MV-4-11 (cell line): ENCODE measurements at places on chromosomes 7 and 10.

DNA sequence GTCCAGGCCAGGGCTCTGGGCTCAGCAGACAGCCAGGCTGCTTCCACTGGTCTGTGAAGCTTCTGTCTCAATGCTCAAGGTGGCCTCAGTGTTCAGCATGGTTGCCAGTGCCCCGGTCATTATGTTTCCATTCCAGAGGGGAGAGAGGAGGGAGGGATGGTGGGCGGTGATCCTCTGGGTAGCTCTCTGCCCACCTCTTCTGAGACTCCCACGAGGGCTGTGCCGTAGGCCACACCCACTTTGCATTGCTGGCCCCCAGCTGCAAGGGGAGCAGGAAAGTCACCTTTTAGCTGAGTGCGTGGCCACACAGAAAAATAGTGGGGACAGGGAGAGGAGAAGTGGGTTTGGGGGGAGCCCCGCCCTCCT, 42.5 kb downstream of the FOXK1 start:
- peak; percentile 35 for DNase-seq

GRCh38 chr10:50438049-50438936, 185.5 kb downstream of the SGMS1 start:
- DNase-seq, result no peak

DNA sequence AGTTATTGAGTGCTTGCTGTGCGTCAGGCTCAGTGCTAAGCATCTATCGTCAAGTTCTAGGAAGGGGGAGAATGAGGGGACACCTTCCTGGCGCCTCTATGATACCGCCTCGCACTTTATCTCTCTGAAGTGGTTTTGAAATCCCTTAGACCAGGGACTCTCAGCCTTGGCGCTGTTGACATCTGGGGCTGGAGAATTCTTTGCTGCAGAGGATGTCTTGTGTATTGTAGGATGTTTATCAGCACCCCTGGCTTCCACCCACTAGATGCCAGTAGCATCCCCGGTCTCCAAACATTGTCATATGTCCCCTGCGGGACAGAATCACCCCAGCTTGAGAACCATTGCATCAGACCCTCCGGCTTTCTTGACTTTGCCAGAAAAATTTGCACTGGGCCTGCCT, 285.5 kb downstream of the CCDC3 start:
- no peak for DNase-seq

- DNase-seq, result no peak
Observed at GRCh38 chr7:123034106-123034505, 38.6 kb upstream of the TAS2R16 start.

GRCh38 chr7:94602181-94602580, 53.8 kb downstream of the SGCE start:
- no peak for DNase-seq

GRCh38 chr10:24884793-24885192, 67.6 kb downstream of the PRTFDC1 start:
- DNase-seq, result no peak

- DNase-seq, result no peak
Observed at GRCh38 chr7:28481091-28481926, 69.0 kb downstream of the CREB5 start.

- DNase-seq, result peak; percentile 94
Observed at GRCh38 chr10:69051303-69051702, 36.6 kb upstream of the SRGN start.

DNA sequence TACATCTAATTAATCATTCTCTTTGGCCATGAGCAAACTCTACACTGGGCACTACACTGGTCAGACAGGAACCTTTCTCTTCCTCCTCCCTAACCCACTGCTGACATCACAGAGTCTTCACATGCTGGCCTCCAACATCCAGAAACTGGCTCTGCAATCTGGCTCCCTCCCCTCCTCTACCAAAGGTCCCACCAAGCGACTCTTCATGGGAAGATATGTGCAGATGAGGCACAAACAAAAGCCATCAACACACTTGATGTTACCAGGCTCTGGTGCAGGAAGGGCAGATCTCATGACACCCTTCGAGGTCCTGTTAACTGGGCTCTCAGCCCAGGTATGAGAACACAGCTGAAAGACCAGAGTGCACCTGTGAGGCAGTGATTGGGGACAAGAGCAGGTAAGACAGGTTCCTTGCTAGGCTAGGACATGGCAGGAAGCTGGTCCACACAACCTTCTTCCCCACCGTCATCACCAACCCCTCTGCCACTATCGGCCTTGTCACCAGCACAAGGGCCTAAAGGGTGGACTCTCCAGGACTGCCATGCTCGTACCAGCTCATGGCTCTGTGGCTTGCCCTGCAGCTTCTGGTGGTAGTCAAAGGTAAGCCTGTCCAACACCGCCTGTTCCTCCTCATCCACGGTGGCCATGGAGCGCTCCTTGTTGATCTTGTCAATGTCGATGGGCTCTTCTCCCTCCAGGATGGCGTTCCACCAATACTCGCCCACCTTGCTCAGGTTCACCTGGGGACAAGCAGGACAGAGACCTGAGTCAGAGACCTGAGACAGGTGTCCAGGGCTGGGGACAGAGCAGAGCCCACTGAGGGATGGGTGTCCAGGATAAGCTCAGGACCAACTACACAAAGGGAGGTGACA, 66.6 kb upstream of the CAMK2B start:
- DNase-seq, result no peak

DNA sequence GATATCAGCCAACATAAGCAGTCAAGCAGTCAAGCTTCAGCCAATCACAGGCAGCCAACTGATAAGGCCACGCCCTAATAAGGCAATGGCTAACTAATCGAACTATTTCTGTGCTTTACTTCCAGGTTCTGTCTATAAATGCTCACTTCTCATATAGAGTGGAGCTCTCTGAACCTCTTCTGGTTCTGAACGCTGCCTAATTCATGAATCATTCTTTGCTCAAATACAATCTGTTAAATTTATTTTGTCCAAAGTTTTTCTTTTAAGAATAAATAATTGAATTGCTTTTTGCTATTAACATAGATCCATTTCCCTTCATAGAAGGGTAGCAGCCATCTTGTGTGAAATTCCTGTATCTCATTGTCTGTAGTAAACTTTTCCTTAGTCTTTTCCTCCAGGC, 97.9 kb upstream of the TMEM72 start:
- no peak for DNase-seq

- no peak for DNase-seq
Observed at GRCh38 chr10:55410415-55410885, 609.4 kb upstream of the PCDH15 start.

DNA sequence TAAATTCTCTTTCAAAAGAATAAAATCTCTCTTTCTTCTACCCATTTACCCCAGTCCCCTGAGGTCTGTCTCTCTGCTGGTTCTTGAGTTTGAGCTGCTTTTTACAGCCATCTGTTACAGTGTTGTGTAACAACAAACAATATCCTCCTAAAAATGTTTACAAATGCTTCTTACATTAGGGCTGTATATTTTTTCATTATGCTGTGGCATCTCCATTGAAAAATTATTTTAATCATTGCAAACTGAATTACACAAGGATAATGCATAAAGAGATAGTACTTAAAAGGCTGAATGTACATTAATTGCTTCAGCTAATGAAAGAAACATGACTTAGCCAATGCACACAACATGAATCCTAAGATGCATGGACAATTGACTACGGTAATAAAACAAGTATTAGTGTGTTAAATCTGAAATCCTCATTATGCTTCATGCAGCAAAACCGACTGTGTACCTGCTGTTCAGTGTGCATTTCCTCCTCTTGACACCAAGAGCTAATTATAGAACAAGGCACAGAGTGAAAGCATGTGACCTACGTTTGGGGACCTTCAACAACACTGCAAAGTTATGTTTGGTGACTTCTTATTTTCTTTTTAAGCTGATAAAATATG, 181.7 kb upstream of the RHOBTB1 start:
- no peak for DNase-seq

DNA sequence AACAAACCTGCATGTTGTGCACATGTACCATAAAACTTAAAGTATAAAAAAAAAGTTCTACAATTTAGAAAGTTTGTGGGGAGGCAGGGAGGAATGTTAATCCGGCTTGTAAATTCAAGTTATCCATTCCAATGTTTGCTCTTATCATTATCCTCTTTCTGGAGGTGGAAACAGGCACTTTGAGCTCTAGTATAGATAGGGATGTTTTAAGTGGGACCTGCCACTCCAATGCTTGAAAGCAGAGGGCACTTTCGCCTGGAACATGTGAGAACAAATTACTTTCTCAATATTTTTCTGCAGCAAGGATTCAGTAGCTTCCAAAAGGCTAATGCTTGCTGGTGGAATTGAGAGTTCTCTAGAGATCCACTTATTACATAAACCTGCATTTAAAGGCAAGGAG, 45.6 kb downstream of the FEZF1 start:
- no peak for DNase-seq

DNA sequence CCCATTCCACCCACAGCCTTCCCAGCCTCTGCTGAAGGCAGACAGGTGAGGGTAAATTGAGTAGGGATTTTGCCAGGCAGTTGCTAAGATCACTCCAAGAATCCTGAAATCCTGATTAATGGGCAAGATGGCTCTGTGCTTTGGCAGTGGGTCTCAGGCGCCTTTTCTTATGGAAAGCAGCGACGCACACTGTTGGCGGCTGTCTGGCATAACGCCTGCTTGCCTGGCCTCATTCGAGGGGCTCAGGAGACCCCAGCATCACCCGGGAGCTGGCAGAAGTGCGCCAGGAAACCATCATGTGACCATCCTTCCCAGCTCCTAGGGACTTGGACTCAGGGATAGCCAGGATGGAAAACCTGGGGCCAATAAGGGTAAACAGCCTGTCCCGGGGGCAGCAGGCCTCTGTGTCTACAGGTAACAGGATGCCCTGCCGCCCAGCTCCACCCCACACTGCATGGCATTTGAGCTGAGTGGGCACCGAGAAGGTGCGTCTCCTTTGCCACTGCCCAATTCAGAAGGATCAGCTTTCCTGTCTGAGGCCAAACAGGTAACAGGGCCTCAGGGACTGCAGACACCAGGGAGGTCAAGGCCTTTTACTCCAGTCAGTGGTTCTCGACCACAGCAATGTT, 98.6 kb downstream of the FAM53B start:
- no peak for DNase-seq

DNA sequence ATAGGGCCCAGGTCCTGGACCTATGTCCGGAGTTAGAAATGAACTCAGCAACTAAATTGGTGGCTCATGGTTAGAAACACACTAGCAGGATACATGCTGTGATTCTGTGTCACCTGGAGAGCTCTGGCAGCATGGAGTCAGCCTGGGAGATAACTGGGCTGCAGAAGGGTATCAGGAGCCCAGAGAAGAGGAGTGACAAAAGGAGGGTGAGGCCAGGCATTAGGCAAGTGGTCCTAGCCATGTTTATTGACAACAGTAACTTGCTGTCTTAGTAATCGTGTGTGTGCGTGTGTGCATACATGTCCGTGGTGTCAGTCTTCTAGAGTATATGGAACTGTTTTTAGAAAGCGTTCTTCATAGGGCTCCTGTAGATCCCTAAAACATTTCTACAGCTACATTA, 157.5 kb upstream of the PHYHIPL start:
- DNase-seq, result no peak

GRCh38 chr10:30812018-30812851, 182.7 kb upstream of the LYZL2 start:
- DNase-seq, result peak; percentile 25

GRCh38 chr10:43262397-43262901, 4.4 kb downstream of the RASGEF1A start:
- DNase-seq, result no peak

DNA sequence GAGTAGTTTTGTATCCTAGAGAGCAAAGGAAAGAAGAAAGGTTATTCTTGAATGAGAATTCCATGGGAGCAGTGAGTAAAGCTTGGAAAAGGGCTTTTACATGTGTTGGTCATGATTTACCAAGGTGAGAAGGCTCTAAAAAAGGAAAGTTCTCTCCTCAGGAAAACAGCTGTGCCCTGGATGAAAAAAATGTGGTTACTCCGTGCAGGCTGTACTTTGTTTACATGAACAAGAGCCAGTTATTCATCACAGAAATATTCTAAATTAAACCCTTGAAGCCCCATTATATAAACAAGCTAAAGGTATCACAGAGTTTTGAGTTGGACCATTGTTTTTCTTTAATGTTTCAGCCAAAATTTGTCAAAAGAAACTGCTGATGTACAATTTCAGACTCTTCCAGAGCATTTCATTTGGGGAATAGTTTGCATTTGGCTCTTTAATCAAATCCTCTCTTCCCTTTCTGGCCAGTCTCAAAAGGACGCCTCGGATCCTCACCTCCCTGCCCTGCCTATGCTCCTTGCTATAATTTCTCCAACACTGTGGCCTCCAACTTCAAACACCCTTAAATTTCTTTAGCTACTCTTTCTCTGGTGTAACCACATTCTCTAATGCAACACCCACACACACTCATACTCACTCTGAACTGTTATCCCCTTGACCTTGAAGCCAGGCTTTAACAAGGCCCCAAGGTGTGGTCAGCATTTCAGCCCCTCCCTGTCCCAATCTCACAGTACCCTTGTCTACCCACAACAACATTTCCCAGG, 47.4 kb downstream of the AFAP1L2 start:
- DNase-seq, result no peak

DNA sequence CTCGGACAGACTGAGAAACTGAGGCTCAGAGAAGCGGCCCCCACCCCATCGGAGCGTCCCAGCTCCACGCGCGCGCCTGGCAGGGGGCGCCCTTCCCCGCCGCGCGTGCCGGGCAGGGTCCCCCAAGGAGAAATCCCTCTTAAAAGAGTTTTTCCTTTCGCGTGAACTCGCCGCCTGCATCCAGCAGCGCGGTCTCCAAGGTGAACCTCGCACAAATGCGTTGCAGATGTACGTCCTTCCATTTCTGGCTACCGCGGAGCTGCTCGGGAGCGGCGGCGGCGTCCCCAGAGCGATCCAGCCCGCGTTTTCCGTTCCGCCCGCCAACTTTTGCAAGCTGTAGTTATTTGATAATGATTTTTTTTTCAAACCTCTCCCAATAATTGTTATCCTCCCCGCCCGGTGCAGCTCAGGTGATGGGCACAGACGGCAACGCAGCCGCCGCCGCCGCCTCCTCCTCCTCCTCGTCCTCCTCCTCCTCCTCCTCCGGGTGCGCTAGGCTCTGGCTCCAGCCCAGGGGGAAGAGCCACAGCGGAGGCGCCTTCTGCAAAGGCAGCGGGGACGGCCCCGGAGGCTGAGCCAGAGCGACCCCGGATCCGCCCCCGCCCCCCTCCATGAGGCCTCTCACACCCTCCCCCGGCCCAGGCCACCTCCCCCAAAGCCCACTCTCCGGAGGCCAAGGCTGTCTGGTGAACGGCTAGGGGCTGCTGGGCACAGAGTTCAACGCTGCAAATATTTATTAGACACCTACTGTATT, 74.0 kb upstream of the CUX1 start:
- DNase-seq, result peak; percentile 54

GRCh38 chr10:34815185-34816084, at the start of gene PARD3:
TSS of gene PARD3 (minus strand) at chr10:34815296. CDS start at chr10:34814995, 301 bp downstream.
- no peak for DNase-seq

GRCh38 chr7:7739204-7740036, 21.0 kb upstream of the RPA3 start:
- DNase-seq, result no peak

- DNase-seq, result no peak
Observed at GRCh38 chr7:128206747-128207500, 34.2 kb upstream of the LEP start.

DNA sequence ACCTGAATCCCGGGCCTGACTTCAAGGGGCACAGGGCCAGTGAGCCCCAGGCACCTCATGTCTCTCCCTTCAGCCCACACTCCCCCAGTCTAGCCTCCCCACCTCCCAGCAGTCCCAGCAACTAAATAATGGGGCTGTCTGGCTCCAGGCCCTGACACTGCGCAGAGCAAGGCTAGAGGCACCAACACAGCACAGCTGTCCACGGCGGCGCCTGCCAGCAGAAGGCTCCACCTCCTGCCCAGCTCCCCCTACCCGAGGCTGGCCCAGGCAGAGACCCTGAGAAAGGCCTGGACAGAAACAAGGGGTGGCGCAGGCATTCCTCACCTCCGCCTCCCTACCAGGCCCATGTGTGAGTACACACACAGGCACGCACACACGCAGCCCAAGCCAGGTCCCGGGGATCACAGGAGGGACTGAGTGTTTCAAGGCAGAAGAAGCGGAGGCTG, 6.1 kb downstream of the KCNH2 start:
- no peak for DNase-seq
